Mesendoderm (in vitro differentiated cells): ENCODE measurements at places on chromosomes 1 and 21.

- peak; percentile 66 for DNase-seq
These were observed 38.9 kb downstream of the LEPR start for GRCh38 chr1:65459397-65459768.

DNA sequence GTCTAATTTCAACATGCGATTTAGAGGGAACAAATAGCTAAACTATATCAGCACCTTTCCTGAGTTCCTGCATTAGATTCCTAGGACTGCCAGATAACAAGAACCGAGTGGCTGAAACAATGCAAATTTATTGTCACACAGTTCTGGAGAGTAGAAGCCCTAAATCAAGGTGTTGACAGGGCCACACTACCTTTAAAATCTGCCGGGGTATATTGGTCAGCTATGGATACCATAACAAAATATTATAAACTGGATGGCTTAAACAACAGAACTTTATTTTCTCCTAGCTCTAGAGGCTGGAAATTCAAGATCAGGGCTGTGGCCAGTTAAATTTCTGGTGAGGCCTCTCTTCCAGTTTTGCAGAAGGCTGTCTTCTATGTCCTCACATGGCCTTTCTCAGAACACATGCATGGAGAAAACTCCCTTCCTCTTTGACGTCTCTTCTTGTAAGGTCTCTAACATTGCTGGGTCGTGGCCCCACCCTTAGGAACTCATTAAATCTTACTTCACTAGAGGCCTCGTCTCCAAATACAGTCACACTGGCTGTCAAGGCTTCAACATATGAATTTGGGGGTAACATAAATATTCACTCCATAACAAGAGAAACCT is 144.3 kb downstream of the FCRL5 start:
- DNase-seq, result no peak

GRCh38 chr1:8349473-8349865 is 31.6 kb downstream of the SLC45A1 start:
- no peak for DNase-seq

DNA sequence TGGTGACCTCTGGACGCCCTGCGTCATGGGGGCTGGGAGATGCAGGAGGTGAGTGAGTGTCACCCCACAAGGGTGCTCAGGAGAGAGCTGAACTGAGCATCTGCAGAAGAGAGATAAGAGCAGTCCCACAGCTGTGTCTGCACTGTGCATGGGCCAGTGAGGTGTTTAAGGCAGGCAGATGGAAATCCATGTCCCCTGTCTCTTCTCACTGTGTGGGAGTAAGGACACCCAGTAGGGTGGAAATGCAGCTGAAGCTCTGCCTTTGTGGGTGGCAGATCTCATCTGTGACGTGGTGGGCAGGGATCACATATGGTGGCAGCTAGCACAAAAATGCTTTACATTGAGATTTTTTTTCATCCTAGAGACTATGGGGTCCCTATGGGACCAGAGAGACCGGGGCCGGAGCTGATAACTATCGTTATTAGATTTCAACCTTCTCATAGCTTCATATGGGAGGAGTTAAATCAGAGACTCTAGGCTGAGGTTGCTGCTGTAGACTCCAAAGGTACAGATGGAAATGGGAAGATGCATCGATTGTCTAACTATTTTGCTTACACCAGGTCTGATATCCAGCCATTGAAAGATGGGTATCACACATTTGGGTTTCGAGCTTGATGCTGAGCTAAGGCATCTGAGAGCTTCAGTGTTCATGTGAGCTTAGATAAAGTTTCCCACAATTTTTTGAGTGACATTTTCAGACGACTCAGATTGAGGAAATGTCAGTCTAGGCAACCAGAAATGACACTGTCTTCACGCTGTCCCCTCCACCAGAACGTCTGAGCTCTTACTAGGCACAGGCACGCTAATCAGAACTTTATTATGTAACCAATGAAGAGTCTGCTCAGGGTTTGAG is 65.3 kb upstream of the PSEN2 start:
- no peak for DNase-seq

DNA sequence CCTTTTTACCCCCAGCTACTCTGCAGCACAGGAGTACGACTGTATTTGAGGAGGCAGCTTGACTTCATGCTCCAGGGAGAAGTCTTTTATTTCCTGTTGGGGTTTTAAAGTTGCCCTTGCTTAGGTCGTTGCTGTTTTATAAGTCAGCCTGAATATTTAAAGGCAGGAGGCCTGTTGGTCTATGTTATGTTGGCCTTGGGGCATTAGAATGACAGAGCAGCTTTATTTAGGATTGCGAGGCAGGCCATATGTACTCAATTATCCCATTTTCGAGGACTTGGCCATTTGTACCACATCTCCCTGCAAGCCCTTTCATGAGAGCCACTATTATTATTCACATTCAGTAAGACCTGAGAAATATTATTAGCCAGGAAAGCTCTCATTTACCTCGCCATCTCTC is 47.0 kb downstream of the KIF26B start:
- DNase-seq, result no peak

DNA sequence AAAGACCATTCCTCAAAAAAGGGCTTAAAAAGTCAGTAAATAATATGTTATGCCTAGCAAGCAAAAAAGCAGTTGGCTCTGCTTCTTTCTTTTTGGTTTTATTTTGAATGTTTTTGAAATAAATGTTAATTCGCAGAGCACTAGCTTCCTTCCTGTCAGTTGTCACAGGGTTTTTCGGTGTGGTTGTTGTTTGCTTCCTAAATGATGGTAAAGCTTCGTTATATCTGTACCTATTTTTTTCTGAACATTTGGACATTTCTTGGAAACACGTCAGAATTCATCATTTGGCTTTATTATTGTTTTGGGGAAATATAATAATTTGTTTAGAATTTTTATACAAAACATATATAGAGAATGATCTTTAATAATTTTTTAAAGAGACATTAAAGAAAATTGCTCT is 351.9 kb upstream of the SGIP1 start:
- DNase-seq, result no peak

GRCh38 chr1:162023547-162024501 is at the start of gene OLFML2B:
Gene OLFML2B (minus strand): TSS chr1:162023869. CDS start chr1:162023430, 439 bp downstream.
- DNase-seq, result peak; percentile 68

DNA sequence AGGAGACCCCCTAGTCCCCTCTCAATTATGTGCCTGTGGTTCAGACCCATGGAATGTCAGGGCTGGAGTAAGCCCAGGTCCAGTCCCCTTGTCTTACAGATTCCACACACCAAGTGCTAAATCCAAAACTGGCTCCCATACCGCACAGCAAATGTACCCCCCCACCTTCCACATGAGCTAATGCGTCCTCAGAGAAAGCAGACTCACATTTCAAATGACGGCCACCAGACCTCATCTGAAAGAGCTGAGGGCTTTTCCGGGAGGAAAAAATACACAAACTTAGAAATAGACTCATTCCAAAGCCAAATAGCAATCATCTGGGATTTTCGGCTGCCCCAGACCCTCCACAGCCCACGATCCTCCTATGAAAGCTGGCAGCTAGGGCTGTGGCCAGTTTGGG is 12.8 kb upstream of the CNTN2 start:
- DNase-seq, result no peak

GRCh38 chr1:7469255-7469938 is 301.7 kb upstream of the VAMP3 start:
- no peak for DNase-seq

GRCh38 chr21:38177919-38178652 is 78.7 kb upstream of the KCNJ15 start:
- DNase-seq, result no peak

GRCh38 chr1:197103300-197103699 is 36.2 kb upstream of the F13B start:
- DNase-seq, result no peak

GRCh38 chr21:39681845-39682244 is 63.1 kb upstream of the IGSF5 start:
- DNase-seq, result no peak

- DNase-seq, result no peak
These were observed 26.3 kb downstream of the PRDX6 start for GRCh38 chr1:173503391-173503790.

- peak; percentile 76 for DNase-seq
These were observed 619 bp downstream of the BCL9 start for GRCh38 chr1:147541672-147542568.

GRCh38 chr1:65316233-65316632 is 6.9 kb downstream of the DNAJC6 start:
- DNase-seq, result no peak

DNA sequence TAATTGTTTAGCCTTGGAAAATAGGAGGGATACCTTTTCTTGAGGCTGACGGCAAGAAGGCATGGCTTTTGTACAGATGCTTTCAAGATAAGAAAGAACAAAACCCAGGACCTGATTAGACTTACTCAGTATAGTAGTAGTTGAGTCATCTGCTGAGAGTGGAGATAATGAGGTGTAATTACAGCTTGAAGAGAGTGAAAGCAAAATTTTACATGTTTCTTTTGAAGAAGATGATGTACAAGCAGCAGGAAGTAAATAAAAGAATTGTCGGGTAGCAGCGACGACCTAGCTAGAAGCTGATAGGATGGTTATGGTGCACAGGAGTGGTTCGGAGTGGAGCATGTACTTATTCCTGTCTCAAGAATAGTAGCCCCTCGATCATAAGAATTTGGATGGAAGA is 6.6 kb downstream of the ANGPTL1 start:
- DNase-seq, result no peak

DNA sequence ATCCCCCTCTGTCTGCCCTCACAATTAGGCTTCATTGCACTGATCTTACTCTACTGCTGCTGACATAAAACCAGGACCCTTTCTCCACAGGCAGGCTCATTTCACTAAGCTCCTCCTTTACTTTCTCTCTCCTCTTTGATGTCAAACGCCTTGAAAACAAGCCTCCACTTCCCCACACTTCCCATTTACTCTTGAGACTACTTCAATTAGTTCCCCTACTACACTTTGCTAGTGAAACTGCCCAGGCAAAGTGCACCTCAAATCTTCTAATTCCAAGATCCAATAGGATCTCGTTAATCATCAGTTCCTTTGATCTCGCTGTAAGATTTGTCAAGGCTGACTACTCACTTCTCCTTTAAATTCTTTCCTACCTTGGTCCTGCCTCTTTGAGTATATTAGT is 5.9 kb upstream of the CDC20 start:
- no peak for DNase-seq

- peak; percentile 41 for DNase-seq
These were observed 13.0 kb upstream of the CD48 start for GRCh38 chr1:160724465-160725242.

DNA sequence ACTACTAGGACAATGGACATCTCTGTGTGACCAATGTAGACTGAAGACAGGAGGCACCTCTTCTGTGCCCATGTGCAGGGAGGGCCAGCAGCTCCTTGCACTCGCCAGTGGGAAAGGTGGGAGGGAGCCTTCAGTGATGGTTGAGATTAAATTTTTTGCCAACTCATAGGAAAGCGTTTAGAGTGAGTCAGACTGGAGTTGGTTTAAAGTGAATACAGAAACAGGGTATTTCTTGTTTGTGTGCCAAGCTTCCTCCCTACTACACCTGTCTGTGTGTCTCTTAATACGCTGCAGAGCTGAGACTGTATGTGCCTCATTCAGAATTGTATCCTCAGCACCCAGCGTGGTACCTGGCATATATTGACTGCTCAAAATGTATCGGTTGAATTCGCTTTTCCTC is 13.5 kb upstream of the COL16A1 start:
- no peak for DNase-seq

GRCh38 chr1:220928725-220929300 is 49.6 kb downstream of the HLX start:
- DNase-seq, result no peak

- no peak for DNase-seq
These were observed 26.3 kb downstream of the CTNNBIP1 start for GRCh38 chr1:9883585-9884449.

DNA sequence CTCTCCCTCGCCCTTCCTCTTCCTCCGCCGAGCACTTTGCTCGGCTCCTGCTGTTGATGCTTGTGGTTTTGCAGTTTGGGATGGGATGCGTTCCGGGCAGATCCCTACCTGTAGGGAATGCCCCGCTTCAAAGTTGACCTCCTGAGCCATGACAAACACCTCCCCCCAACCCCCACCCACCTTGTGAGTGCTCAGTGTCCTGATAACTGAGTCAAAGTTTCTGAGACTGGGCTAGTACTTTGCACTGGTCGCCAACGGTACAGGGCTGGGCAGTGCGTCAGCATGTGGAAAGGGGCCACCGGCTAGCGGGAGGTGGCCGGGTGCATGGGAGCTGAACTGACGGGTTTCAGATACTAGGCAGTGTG is 771 bp downstream of the RABGAP1L start:
- peak; percentile 49 for DNase-seq

DNA sequence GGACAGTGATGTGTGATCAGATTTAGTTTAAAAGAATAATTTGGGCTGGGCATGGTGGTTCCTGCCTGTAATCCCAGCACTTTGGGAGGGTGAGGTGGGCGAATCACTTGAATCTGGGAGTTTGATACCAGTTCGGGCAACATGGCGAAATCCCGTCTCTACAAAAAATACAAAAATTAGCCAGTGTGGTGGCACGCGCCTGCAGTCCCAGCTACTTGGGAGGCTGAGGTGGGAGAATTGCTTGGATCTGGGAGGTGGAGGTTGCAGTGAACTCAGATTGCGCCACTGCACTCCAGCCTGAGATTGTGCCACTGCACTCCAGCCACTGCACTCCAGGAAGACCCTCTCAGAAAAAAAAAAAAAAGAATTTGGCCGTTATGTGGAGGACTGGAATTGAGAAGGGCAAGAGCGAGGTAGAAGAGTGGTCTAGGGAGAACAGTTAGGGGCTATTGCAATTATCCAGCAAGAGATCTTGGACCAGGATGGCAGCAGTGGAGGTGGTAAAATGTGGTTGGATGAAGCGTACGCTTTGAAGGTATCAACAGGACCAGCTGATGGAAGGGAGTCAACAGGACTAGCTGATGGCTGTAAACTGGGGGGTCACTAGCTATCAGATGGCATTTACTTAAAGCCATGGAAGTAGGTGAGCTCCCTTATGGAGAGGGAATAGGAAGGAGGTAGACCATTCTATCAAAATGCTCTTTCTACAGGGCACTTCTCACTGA is 9.6 kb downstream of the BTBD19 start:
- DNase-seq, result no peak

- DNase-seq, result no peak
These were observed 4.2 kb downstream of the TMEM51 start for GRCh38 chr1:15157524-15158399.

DNA sequence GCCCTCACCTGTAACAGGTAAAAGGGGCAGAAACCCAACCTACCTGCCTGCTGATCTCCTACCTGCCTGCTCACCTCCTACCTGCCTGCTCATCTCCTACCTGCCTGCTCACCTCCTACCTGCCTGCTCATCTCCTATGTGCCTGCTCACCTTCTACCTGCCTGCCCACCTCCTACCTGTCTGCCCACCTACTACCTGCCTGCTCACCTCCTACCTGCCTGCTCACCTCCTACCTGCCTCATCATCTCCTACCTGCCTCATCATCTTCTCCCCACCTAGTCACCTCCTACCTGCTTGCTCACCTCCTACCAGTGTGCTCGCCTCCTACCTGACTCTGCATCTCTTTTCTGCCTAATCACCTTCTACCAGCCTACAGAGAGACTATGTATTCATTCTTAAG is 452.9 kb downstream of the MATN1 start:
- no peak for DNase-seq

- DNase-seq, result no peak
These were observed 38.8 kb downstream of the PDPN start for GRCh38 chr1:13622446-13622845.

GRCh38 chr1:41876576-41877445 is 41.9 kb downstream of the HIVEP3 start:
- peak; percentile 43 for DNase-seq

GRCh38 chr1:35047188-35047858 is 15.6 kb upstream of the ZMYM6 start:
- no peak for DNase-seq
